Retinal pigment epithelial cell (primary cell): ENCODE measurements at places on chromosomes 5 and 9.
A peak's percentile ranks its signal among the peaks of the same experiment; 100 is the strongest.

- DNase-seq = peak; percentile 58
These were observed 18.7 kb upstream of the WDR38 start for GRCh38 chr9:124834591-124834990.

- no peak for DNase-seq
These were observed 333.0 kb downstream of the PDE4D start for GRCh38 chr5:59560553-59560952.

DNA sequence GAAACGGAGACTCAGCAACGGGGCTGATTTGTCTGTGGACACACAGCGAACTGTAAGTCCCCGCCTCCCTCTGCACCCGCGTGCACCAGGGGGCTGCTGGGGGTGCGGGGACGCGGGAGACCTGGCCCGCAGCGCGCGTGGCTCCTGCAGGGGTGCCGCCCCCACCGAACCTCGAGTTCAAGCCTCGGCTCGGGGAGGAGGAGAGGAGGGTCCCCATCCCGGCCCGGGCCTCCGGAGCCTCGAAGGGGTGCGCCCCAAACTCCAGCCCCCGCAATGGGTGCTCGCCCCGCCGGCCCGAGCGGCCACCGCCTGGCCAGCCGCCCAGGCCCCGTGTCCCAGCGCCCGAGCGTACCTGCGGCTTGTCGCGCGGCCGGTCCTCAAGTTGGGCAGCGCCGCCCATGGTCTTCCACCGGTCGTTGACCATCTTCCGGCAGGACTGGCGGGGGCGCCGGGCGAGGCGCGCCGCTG lies 829 bp downstream of the FIBCD1 start:
- no peak for DNase-seq

- DNase-seq = no peak
These were observed 283.8 kb downstream of the PDE4D start for GRCh38 chr5:59609501-59610265.

GRCh38 chr5:96348536-96348935 lies 84.5 kb downstream of the PCSK1 start:
- DNase-seq = no peak

- no peak for DNase-seq
These were observed 559.5 kb upstream of the SGCD start for GRCh38 chr5:155767470-155767869.

DNA sequence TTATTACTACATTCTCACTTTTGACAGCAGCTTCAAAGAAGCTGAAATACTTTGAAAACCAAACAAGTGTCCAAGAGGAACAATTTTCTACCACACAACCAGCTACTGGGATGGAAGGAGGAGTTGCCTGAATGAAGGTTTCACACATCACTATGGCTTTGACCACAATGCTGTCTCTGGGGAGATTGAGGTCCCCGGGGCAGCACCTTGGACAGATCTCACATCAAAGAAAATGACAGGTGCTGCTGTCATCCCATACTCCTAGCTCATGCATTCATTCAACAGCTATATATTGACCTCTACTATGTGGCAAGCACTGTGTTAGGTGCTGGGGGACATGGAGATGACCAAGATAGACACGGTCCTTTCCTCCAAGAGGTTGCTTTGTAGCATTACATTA lies 233.2 kb upstream of the RASEF start:
- DNase-seq = no peak

DNA sequence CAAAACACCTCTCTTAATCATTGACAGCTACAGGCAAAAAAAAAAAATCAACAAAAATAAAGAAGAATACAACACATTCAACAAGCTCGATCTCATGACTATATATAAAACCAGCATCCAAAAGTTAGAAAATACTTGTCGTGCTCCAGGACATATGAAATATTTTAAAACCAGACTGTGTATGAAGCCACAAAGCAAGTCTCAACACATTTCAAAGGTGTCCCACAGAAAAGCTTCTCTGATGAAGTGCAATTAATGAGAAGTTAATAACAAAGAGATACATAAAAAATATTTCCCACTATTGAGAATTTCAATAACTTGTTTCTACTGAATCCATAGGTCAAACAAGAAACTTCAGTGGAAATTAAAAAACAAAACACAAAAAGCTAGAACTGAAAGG lies 178.7 kb downstream of the PLK2 start:
- no peak for DNase-seq
